Inflammatory macrophage (primary cell): ENCODE measurements at places on chromosomes 6 and 20.

- no peak for DNase-seq
Measured at GRCh38 chr6:85346196-85346595, 103.7 kb upstream of the NT5E start.

- DNase-seq, result no peak
Measured at GRCh38 chr6:83708970-83709747, at the start of gene SNAP91. SNAP91 (minus strand) TSS chr6:83709101; CDS start chr6:83707927, 1,174 bp downstream.

DNA sequence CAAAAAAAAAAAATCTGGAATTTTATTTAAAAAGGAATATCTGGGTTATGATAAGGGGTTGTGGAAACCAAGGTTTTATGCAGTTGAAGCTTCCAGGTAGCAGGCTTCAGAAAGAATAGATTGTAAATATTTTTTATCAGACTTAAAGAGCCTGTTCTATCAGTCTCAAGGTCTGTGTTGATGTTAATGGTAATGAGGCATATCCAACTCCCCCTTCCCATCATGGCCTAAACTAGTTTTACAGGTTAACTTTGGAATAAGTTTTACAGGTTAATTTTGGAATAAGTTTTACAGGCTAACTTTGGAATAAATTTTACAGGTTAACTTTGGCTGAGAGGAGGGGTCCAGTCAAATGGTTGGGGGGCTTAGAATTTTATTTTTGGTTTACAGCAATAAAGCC, 92.4 kb downstream of the CD24 start:
- DNase-seq, result no peak

DNA sequence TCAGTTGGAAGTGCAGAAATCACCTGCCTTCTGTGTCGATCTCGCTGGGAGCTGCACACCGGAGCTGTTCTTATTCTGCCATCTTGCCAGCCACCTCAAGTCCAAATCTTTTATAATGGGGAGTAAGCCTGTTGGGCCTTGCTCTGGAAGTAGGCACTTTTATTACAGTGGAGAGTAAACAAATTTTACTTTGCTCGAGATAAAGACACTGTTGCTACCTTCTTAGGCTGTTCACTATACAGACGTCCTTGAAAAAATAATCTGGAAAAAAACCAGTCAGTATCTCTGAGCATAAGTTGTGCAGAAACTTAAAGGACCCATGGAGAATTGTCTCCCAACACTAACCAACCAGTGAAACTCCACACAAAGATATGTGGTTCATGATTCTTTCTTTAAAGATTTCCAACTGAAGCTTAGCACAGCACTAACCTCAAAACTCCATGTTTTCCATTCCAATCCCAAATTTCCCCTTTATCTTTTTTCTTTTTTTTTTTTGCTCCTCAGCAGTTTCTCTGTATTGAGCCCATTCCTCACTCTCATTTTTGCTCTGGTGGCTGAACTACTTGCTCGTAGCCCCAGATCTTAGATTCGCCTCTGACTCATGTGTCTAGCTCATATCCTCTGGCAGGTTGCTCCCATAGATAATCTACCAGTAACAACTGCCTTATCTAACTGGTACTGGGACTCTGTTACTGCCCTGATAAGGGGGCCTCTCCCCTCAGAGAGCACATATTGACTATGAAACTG, 34.3 kb upstream of the COL9A1 start:
- no peak for DNase-seq

DNA sequence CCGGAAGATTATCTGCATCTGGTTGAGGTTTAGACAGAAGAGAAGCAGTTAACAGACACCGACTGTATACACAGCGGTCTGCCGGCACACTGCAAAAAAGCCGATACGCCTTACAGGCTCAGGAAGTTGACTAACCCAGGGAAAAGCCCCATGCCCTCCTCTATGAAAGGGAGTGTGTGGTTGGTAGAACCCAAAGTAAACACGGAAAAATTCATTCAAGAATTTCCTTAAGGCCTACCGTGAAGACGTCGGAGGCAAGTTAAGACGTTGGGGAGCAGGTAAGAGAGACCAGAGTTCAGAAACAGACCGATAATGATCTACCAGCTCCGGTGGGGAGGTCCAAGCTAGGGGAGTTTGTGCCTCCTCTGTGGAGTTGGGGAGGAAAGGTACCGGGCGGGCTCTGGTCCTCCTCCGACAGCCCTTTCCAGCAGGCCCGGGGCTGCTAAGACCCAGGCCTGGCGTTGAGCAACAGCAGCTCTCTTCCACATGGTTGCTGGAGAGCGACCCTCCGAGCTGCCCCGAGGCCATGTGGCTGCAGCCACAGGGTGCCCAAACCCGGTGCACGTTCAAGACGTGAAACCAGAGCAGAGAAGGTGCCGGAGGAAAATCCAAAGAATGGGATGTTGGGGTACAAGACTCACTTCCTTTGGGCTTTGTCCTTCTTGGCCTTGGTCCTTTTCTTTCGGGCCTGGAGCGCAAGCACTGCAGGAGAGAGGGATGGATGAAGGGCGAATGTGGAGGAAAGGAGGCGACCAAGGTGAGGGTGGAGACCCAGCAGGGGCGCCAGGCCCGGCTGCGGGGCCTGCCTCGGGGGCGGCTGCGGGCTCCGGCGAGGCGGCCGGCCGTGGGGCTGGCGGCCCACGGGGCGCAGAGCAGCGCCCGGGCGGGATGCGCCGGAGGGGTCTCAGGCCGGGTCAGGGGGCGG, 809 bp downstream of the SRPK1 start:
- DNase-seq, result peak; percentile 37

DNA sequence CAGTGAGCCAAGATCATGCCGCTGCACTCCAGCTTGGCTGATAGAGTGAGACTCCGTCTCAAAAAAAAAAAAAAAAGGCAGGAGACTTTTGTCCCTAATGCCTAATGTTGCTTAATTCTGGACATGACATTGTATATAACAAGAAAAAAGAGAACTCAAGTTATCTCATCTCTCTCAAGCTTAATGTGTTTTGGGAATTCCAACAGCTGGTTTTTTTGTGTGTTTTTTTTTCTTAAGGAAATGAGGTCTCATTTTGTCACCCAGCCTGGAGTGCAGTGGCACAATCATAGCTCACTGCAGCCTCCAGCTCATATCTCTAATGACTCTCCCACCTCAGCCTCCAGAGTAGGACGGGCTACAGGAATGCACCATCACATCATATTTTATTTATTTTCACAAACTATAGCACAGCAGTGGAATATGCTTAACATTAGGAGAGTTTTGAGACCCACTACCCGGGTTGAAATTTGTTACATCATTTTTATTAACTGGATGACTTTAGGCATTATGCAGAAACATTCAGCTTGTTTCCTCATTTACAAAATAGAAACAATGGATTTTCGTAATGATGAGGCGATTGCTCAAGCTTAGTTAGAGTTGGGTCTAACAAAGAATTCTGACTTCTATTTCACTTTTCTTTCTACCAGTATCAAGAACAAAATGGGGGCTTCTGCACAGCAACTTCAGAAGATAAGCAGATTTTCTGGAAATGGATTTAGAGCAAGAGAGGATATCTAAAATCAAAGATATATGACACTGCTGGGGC, 104.1 kb upstream of the BTN3A2 start:
- DNase-seq, result peak; percentile 91

GRCh38 chr20:46213946-46214823, 94.1 kb downstream of the CDH22 start:
- no peak for DNase-seq

- DNase-seq, result no peak
Measured at GRCh38 chr6:137465378-137466009, 28.7 kb downstream of the OLIG3 start.

GRCh38 chr6:31776989-31777666, at the start of gene VWA7:
VWA7 (minus strand) TSS chr6:31777328; CDS start chr6:31776779, 549 bp downstream.
- DNase-seq, result peak; percentile 86

GRCh38 chr20:58637466-58638213, 13.4 kb upstream of the STX16 start:
- DNase-seq, result no peak

GRCh38 chr6:3789896-3790558, 38.5 kb upstream of the PXDC1 start:
- DNase-seq, result no peak

DNA sequence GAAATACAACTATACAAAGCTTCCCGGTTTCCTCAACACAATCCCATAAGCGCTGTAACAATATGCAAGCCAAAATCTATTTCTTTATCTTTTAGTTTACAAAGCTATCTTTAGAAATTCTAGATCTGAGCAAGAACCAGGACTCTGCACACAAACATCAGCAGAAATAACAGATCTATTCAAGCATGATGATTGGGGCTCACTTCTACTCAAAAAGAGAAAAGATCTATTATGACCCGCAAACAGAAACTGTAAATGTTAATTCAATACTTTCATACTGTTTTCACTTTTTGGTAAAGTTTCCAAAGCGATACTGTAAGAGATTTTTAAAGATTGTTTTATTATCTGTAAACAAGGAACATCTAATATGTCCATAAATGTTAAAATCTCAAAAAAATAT, 86.6 kb downstream of the SESN1 start:
- no peak for DNase-seq

DNA sequence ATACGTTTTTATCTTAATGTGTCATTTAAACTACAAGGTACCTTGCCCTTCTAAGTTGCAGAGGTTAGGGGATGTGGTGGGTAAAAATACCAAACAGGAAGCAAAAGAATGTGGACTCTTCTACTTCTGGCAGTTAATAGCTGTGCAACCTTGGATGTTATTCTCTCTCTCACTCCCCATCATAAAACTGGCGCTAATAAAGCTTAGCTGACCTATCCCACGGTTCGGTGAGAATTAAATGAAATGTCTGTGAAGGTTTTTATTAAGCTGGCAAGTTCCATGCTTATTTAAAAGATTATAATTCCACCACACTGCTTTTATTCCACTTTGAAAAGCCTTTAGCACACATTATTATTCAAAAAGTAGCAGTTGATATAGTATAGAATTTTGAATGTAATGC, 127.8 kb upstream of the SLC22A23 start:
- no peak for DNase-seq

DNA sequence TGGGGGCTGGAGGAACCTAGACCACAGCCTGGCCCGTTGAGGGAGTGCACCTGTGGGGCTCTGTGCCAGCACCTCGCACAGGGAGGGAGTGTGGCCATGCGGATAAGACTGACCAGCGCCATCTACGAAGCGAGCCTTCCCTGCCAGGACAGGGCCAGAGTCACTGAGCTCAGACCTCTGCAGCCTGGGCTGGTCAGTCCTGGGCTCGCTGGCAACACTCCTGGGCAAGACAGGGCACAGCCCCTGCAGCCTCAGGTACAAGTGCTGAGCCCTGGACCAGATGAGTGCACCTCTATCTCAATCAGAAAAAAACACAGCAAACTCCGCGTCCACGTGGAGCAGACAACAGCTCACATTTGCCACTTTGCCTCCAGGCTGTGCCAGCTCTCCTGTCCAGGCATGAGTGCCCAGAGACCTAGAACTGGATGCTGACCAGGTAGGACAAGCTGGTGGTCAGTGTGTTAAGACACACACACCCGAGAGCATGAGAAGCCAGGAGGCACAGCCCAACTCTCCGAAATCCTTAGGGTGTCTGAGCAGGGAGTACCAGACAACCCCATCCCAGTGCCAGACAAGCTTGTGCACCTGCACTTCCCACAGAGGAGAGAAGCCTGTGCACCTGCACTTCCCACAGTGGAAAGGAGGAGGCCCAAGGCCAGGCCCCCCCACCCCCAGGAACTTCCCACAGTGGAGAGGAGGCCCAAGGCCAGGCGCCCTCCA, 4.9 kb downstream of the ARFRP1 start:
- DNase-seq, result no peak

DNA sequence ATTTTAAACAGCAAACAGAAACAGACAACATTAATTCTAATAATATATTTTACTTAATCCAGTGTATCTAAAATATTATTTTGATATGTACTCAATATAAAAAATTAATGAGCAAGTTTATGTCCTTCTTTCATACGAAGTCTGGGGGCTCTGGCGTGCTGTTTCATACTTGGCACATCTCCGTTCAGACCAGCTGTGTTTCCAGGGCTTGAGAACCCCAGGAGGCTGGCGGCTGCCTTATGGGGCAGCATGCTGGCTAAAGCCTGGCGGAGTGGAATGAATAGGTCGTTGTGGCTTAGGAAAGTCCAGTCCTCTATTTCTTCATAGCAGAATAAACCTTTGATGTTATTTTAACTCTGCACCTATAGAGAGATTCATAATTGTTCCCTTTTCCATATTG, 43.3 kb downstream of the DUSP22 start:
- no peak for DNase-seq

GRCh38 chr6:33211666-33212422, 3.5 kb downstream of the RING1 start:
- no peak for DNase-seq

DNA sequence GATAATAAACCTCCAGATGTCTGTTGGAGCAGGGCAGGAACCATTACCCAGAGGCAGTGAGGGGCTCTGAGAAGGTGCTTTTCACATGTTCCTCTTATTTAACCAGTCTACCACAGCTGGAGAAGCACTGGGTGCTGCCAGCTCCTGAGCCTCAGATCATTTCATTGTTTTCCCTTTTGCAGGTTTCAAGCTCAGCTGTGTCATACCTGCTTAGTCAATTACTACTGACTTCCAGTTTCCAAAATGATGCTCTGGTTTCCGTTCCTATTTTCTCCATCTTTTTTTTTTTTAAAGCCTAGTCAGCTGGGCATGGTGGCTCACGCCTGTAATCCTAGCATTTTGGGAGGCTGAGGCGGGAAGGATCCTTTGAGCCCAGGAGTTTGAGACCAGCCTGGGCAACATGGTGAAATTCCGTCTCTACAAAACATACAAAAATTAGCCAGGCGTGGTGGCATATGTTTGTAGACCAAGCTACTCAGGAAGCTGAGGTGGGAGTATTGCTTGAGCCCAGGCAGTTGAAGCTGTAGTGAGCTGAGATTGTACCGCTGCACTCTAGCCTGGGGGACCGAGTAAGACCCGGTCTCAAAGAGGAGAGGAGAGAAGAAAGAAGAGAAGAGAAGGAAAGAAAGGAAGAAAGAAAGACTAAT, 6.7 kb downstream of the FLOT1 start:
- DNase-seq, result no peak

DNA sequence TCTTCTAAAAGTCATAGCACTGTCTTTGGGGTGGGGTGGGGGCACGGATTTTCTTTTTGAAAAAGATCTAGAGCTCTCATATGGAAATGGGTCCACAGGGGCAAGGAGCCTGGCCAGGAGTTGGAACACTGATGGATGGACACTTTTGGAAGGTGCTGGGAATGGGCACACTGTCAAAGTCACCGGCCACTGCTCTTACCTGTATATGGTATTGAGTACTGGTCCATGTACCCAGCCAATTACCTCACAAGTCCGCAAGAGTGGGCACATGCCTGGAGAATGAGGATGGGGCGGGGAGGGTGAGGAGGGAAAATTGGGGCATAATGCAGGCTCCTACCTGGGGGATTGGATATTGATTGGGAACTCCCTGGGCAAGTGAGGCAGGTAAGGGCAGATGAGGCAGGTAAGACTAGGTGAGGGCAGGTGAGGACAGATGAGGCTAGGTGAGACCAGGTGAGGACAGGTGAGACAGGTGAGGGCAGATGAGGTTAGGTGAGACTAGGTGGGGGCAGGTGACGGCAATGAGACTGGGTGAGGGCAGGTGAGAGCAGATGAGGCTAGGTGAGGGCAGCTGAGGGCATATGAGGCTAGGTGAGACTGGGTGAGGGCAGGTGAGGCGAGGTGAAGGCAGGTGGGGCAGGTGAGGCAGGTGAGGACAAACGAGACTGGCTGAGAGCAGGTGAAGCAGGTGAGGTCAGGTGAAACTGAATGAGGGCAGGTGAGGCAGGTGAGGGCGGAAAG, 167.9 kb downstream of the NRN1 start:
- DNase-seq, result no peak

GRCh38 chr20:24738981-24739633, 210.0 kb upstream of the CST7 start:
- no peak for DNase-seq
